IPS-NIHi11 (cell line): ENCODE measurements at places on chromosomes 1 and 21.
A peak's percentile ranks its signal among the peaks of the same experiment; 100 is the strongest.

DNA sequence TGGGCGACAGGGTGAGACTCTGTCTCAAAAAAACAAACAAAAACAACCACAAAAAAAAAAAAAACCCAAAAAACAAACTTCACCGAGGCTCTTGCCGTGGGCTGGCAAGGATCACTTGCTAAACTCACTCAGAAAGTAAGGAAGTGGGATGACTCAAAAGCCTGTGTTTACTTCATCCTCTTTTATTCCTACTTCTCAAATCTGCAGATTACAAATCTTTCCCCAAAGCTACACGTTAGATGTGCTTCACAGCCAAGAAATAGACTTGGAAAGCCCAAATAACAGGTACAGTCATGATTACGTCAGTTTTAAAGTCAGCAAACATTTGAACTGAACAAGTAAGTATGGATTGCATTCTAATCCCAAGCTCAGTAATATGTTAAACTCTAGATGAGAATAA lies 359.3 kb downstream of the ADGRL2 start:
- DNase-seq, result no peak

GRCh38 chr21:25589887-25590286 lies 17.4 kb downstream of the MRPL39 start:
- DNase-seq, result no peak

DNA sequence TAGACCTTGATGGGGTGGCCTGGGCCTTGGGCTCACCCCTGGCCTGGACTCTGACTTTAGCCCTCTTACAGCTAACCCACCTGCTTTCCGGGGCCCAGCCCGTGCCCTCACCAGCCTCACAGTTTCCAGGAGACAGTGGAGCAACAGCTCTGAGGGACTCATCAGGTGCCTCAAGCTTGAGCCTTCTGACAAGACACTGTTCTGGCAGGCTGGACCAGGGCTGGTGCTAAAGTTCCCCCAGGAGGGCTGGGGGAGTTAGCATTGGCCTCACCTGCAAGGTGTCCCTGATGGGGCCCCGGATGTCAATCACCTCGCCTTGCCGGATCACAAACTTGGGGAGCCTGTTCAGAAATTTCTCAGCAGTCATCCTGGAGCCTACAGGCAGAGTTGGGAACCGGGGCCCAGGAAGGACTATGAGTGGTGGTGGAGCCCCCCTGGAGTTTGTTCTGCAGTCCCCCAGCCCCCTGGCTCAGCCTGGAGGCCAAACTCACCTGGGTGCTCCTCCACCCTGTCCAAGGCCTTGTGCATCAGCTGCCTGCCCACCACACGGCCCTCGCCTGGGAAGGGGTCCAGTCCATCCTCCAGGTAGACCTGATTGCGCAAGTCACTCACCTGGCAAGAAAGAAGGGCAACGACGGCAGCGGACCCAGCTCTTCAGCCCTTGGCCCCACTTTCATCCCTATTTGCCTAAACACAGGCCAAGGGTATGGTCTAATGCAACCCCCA lies 4.1 kb downstream of the SH3BGRL3 start:
- no peak for DNase-seq

DNA sequence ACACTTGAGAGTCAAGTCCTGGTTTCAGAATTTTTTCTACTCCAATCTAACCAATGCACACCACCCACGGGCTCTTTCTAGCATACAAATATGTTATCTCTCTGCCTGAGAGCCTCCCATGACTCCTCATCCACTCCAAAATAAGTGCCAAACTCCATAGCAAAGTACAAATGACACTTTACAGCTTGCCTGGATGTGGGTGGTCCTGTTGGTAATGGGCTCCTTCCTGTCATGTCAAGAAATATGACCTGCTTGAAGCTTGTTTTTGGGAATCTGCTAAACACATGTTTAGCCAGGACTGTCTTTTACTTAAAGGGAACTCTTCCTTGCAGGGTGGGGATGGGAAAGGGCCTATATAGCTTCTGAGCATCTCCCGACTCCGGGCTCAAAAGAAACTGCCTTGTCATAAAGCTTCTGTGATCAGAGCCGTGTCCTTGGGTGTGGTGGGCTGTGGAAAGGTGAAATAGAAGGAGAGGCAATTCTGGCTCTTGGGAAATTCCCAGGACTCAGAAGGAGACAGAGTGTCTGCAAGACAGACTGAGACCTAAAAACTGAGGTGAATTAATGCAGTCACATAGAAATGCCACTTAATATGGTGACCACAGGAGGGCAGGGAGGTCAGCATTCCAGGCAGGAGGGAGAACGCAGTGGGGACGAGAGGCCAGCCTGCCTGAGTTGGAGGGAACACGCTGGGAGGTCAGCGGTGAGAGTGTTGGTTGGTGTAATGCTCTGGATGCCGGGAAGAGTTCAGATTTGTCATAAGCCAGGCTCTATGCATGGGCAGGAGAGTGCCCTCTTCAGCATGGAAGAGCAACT lies 6.1 kb upstream of the IGFN1 start:
- peak; percentile 76 for DNase-seq

DNA sequence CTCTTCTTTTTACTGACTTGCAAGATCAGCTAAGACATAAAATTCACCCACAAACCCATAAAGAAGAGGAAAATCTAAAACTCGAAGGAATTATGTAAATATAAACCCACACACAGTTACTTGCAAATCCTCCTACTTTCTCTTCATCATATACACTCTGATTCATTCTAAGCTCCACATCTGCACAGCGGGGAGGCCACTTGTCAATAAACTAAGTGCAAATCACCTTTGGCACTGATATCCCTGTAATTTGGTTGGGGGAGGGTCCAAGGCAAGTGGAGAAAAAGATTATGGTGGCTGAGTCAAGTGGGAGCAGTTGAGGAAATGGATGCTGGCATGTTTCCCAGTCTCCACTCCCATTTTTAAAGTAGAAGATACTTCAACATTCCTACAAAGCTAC lies 596.5 kb downstream of the MATN1 start:
- no peak for DNase-seq

DNA sequence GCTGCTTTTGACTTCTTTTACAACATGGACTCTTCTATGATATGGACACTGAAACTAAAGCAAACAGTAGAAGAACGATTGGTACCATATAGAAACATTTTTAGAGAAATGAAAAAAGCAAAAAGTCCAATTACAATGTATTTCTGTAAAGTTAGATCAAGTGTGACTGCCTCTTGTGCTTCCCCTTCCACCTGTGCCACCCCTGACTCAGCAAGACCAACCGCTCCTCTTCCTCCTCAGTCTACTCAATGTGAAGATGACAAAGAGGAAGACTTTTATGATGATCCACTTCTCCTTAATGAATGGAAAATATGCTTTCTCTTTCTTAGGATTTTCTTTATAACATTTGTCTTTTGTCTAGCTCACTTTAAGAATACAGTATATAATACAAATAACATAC lies 66.9 kb downstream of the PHTF1 start:
- no peak for DNase-seq

DNA sequence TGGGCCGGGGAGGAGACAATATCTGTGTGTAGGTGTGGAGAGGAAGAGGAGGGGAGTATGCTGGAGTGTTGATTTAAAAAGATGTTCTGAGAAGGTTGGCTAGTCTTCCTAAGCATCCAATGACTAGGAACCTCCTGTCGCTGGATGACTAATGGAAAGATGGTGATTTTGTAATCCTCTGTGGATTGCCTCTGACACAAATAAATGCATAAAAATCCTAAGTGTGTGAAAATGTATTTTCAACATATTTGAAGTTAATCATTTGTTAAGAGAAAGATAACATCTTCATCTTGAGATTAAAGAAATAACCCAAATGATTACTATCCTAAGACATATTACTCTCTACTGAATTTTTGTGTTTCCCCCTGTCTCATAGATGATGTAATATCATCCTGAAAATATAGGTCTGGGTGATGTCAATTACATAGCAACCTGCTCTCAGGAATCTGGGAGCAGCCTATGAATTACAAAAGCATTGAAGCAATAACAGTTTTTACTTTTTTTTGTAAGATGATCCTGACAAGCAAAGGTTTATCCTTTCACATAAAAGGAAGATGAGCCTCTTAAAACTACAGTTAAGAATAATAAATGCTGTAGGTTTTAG lies 220.5 kb upstream of the MAP1LC3C start:
- DNase-seq, result no peak

DNA sequence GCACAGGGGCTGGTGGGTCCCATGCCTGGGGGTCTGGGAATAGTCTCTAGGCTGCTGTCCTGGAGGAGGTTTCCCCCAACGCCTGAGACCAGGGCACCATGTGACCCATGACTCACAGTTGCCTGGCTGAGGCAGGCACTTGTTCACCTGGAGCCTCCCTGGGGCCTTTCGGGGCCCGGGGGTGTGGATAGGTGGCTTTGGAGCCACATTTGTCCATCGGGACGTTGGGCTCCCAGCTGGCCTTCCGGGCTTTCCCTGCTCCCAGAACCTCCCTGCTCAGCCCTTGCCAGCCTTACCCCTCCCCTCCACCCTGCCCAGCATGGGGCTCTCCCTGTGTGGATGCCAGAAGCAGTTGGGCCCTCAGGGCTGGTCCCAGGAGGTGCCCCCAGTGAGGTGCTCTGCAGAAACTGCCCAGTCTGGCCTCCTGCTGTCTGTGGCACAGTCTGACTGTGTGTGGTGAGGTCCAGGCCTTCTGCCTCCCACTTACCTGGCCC lies 14.2 kb downstream of the COL6A1 start:
- peak; percentile 42 for DNase-seq

- peak; percentile 99 for DNase-seq
Observed at GRCh38 chr1:10835822-10836421, 39.5 kb upstream of the CASZ1 start.

DNA sequence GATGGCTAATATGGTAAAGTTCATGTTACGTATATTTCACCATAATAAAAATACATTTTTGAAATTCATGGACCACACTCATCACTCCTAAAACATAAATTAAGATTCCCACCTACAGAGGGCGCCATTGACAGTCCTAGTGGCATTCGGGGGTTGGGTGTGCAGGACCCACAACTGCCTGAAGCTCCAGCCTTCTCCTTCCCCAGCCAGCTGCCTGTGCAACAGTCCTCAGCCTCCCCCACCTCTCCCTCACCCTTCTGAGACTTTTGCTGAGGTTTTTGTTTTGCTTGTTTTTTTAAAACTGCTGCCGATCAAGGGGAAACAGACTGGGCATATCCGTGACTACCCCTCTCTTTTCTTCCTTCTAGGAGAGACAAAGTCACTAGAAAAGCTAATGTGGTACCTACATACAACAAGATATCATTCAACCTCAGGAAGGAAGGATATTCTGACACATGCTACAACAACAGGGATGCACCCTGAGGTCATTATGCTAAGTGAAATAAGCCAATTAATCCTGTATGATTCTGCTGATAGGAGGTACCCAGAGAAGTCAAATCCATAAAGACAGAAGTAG lies 9.2 kb upstream of the EVA1C start:
- DNase-seq, result peak; percentile 79

DNA sequence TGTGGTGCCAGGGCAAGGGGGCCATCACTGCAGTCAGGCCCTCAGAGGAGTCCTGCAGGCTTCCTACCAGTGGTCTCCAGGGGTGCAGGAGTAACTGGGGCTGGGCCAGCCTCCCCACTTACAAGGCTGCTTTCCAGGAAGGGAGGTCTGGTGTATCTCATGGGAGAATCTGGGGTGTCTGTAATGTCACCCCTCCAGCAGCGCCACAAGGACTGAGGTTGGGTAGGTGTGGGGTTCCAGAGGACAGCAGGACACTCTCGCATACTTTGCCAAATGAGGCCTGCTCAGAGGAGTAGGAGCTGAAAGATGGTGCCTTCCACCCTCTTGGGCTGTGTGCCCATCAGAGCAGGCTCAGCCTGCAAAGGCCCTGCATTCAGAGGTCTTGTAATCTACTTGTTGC lies 46.9 kb downstream of the TNNT2 start:
- DNase-seq, result no peak

GRCh38 chr1:88867743-88868521 lies 23.4 kb downstream of the GTF2B start:
- DNase-seq, result no peak

- no peak for DNase-seq
Observed at GRCh38 chr1:174968750-174969244, 30.9 kb upstream of the CACYBP start.

GRCh38 chr1:6506210-6507036 lies 15.0 kb upstream of the PLEKHG5 start:
- DNase-seq, result peak; percentile 7

DNA sequence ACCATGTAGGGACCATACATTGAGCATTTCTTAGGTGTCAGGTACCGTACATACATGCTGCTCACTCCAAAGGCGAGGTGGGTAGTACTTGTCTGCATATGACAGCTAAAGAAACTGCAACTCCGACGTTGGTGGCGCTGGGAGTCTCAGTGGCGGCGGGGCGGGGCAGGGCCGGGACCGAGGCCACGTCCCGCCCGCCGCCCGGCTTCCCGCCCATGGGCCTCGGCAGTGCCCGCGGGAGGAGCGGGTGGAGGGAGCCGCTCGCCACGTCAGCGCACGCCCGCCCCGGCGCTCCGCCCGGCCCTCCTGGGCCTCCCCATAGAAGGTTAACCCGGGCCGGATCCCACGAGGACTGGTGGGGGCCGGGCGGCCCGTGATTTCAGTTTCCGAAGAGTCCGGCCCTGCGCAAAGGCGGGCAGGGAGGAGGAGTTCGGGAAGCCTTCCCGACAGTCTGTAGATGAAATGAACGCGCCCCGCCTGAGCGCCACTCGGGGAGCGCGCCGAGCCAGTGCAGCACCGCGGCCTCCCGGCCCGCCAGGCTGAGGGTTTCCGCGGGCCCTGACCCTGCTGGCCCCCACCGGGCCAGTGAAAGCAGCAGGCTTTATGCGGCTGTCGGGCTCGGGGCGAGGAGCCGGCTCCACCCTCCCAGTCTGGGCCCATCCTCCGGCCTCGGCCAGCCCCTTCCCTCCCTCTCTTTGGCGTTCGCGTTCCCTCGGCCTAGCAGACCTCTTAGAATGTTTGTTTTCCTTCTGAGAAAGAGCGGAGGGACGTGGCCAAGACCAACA lies 119.9 kb upstream of the JUN start:
- peak; percentile 85 for DNase-seq

DNA sequence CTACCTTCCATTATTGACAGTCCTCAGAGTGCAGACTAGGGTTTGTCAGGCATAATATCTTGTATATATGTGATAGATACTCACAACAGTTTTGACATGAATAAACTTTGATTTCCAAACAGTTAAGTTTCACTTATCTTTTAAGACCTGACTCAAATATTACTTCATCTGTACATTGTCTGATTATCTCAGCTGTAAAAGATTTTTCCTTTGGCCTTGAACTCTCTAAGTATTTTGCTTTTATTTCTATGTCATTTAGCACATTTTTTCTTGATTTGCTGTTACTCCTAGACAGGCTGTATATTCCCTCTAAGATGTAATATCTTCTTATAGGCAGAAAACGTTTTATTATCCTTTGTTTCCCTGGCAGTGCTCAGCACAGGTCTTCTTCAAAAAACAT lies 65.6 kb upstream of the DMRTA2 start:
- no peak for DNase-seq

- no peak for DNase-seq
Observed at GRCh38 chr1:242240077-242240476, 241.2 kb upstream of the MAP1LC3C start.

- peak; percentile 78 for DNase-seq
Observed at GRCh38 chr1:27011058-27011764, 1.4 kb downstream of the TENT5B start.
